Fibroblast of skin of abdomen (primary cell): ENCODE measurements at places on chromosomes 4 and X.

DNA sequence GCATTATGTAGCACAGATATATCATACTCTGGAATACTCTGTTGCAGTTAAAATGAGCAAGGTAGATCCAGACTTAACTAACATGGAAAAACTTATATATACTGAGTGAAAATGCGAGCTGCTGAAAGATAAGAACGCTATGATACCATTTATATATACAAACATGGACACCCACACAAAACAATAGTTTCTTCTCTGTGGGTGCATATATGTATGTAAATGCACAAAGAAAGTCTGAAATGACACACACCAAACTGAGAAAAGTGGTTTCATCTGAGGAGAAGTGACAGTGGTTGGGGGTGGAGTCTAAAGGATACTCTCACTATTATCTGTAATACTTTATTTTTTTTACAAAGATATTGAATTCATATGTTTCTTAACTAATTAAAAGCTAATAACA lies 12.2 kb upstream of the FGF2 start:
- no peak for DNase-seq

GRCh38 chr4:42197341-42197740 lies 44.9 kb upstream of the BEND4 start:
- DNase-seq, result no peak

GRCh38 chr4:87049508-87049907 lies 114.7 kb downstream of the AFF1 start:
- DNase-seq, result no peak

GRCh38 chr4:127965803-127966175 lies 583 bp downstream of the ABHD18 start:
- peak; percentile 14 for DNase-seq

DNA sequence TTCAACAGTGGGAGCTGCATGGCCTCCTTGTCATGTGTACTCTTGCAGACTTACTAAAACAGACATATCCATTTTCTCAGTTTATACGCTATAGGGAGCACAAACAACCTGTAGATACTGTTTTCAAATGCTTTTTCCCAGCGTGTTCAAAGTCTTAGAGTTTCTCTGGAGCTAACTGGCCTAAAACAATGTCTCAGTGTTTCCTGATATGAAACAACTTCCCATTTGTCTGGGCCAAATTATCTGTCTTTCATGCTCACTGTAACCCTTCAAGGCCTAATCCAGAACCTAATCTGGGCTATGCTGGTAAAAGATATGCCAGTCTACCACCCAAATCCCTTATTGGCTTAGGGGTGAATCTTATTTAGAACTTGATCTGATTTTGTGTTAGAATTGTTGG lies 38.8 kb downstream of the RAB40A start:
- no peak for DNase-seq

DNA sequence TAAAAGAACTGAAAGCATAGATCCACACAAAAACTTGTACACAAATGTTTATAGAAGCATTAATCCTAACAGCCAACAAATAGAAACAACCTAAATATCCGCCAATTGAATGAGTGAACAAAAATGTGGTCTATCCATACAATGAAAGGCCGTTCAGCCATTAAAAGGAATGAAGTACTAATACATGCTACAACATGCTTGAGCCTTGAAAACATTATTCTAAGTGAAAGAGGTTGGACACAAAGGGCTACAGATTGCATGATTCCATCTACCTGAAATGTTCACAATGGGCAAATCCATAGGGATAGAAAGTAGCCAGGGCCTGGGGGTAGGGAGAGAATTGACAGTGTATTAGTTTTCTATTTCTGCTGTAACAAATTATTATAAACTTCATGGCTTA lies 169.2 kb downstream of the SPCS3 start:
- DNase-seq, result no peak

DNA sequence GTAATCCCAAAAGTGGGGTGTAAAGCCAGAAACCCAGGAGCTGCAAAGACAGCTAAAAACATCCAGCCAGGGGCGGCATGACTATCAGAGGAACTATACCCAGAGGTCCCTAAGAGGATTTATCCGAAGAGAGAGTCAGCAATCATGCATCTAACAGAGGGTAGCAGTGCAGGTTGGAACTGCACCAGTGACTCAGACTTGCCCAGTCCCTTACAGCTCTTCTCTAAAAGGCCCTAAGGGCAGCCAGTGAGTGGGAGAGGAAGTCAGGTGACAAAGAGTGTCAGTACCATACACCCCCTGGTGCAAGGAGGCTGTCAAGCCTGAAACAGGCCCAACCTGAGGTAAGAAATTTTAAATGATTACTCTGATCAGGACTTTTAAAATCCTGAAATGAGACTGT lies 88.1 kb downstream of the CAMK2D start:
- no peak for DNase-seq

GRCh38 chr4:172650758-172651530 lies 517.7 kb upstream of the GALNT7 start:
- DNase-seq, result no peak

- DNase-seq, result no peak
Measured at GRCh38 chrX:153906126-153906917, 1.8 kb downstream of the AVPR2 start.

GRCh38 chrX:12685541-12685940 lies 105.7 kb upstream of the PRPS2 start:
- DNase-seq, result peak; percentile 9

DNA sequence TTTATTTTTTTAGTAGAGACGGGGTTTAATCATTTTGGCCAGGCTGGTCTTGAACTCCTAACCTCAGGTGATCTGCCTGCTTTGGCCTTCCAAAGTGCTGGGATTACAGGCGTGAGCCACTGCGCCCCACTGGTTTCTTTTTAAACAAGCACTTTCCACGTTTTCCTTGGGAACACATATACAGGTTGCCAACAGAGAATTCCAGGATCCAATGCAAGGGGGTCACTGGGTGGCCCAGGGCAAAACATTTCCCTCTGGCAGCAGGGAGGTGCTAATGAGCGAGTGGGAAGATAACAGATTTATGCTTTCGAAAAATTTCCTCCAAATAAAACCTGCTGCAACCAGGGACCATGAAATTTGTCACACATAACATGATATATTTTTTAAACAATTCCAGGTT lies 41.1 kb downstream of the ADRA2C start:
- no peak for DNase-seq

- DNase-seq, result no peak
Measured at GRCh38 chr4:15398732-15399131, 29.1 kb upstream of the C1QTNF7 start.

- DNase-seq, result no peak
Measured at GRCh38 chrX:45191820-45192409, 8.8 kb downstream of the DIPK2B start.

GRCh38 chr4:182306792-182307507 lies 63.7 kb downstream of the TENM3 start:
- DNase-seq, result peak; percentile 49

GRCh38 chrX:23292988-23293651 lies 41.5 kb upstream of the PTCHD1 start:
- DNase-seq, result no peak

DNA sequence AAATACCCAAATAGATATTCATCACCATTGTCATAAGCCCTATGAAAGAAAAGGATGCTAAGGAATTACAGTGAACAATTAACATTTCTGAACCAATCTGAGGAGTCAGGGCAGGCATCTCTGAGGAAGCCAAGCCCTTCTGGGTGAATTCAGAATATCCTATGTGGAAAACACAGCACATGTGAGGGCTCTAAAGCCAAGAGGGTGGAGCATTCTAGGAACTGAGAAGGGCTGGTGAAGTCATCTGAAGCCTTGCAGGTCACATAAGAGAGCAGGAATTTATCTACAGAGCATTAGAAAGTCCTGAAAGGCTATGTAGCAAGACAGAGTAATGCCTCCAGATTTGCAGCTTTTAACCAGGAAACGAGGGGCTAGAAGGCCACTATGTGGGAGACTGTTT lies 195.7 kb downstream of the SPATA18 start:
- no peak for DNase-seq
